ENCODE measurements at places on chromosomes 4 and X. TPM values are rescaled to one million over a fixed set of nuclear protein-coding genes. Genes with fewer than 3 reads are reported as not detected.

DNA sequence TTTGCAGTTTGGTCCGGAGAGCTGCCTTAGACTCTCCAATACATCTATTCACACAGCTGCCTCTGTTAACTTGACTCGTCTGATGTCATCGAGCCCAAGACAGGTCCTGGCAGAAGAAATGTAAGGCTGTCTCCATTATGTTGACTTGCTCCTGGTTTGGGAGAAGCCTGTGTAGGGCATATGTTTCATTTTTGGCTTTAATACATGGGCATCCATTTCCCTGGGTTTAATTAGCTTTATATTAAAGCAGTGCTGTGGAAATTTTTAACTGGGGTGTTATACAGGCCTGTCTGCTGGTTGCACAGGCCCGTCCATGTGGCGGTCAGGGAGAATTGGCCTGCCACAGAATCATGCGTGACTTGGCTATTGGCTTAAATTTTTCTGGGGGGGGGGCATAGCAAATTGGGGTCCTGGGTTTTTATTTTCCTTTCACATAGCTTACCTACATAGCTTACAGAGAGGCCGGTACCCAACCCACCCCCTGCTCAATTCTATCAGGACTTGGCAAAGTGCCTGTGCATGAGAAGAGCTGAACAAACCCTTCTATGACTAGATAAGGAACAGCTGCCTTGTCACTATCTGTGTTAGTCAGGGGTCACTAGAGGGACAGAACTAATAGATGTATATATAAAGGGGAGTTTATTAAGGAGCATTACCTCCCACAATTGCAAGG lies 123.5 kb upstream of the WDR1 start:
- H3K4me3 ChIP-seq = no peak overlapping the region
- H3K27me3 ChIP-seq = no peaks in the 10 kb centered on the region
- H3K27ac ChIP-seq = no peak overlapping the region
- DNase-seq = peak; percentile 6

GRCh38 chr4:45992728-45993127 lies 131.1 kb downstream of the GABRG1 start:
- H3K27ac ChIP-seq = no peak overlapping the region
- H3K4me1 ChIP-seq = no peaks in the 10 kb centered on the region
- no peaks in the 10 kb centered on the region for H3K36me3 ChIP-seq

DNA sequence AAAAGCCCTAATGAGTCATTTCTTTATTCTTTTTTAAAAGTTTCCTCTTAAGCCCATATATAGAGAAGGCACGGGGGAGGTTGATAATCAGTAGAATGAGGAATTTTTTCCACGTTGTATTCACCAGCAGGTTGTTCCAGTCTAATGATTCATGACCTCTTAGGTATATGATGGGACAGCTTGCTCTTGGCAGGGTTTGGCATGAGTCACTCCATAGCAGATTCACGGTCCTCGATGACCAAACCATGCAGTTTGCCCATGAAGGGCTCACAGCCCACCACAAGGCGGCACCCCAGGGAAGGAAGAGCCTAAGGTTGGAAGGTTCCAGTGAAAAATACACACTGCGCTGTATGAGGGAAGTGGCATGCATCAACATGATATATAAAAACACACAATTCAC lies 623.8 kb upstream of the DIPK2B start:
- no peak overlapping the region for H3K27ac ChIP-seq
- H3K27me3 ChIP-seq = no peaks in the 10 kb centered on the region
- H3K4me3 ChIP-seq = no peak overlapping the region
- no peaks in the 10 kb centered on the region for H3K36me3 ChIP-seq

DNA sequence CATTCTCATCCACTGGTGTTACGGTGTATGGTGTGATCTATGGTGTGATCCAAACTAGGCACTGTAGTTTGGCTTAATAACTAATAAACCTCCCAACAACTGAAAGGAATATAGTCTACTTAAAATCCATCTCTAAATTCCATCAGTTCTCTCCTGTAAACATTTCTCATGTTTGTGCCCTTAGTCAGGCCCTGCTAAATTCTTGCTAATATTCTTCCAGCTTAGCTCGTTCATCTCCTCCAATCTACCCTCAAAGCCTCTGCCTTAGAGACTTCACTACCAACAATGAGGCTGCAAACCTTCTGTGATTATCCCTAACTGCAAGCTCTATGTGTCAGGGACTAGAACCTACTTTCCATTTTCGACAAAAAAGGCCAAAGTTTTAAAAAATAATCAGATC lies 28.1 kb downstream of the ZAR1 start:
- H3K27ac ChIP-seq = no peak overlapping the region
- DNase-seq = no peak
- H3K4me3 ChIP-seq = no peak overlapping the region
- no peaks in the 10 kb centered on the region for H3K4me1 ChIP-seq

DNA sequence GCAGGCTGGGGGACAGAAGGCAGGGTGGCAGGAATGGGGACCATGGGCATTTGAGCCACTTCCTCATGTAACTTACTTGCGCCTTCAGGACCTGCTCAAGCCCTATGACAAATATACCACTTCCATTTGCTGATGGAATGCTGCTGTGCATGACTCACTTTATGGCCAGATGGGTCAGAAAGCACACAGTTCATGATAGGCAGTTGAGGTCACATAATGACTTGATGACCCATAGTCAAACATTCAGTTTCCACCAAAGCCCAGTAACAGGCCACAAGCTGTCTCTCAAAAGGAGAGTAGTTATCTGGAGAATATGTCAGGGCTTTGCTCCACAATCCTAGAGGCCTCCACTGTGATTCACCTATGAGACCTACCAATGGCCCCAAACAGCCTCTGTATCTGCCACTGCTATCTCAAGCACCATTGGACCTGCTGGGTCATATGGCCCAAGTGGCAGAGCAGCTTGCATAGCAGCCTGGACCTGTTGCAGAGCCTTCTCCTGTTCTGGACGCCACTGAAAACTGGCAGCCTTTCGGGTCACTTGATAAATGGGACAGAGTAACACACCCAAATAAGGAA lies 5.3 kb upstream of the PAPSS1 start:
- H3K4me3 ChIP-seq = no peak overlapping the region
- H3K27me3 ChIP-seq = peaks cover 2% of the 10 kb centered on the region
- DNase-seq = peak; percentile 59
- H3K4me1 ChIP-seq = no peaks in the 10 kb centered on the region

The AMER1 gene
- 5.1 TPM for polyA plus RNA-seq

- DNase-seq = no peak
- no peaks in the 10 kb centered on the region for H3K36me3 ChIP-seq
- no peak overlapping the region for H3K27ac ChIP-seq
- no peaks in the 10 kb centered on the region for H3K27me3 ChIP-seq
Measured at GRCh38 chrX:120773801-120774200, 101.9 kb downstream of the CT47B1 start.

- no peaks in the 10 kb centered on the region for H3K36me3 ChIP-seq
- H3K4me3 ChIP-seq = no peak overlapping the region
- H3K4me1 ChIP-seq = no peaks in the 10 kb centered on the region
- no peak for DNase-seq
Measured at GRCh38 chr4:40980318-40980883, 230.6 kb downstream of the NSUN7 start.

DNA sequence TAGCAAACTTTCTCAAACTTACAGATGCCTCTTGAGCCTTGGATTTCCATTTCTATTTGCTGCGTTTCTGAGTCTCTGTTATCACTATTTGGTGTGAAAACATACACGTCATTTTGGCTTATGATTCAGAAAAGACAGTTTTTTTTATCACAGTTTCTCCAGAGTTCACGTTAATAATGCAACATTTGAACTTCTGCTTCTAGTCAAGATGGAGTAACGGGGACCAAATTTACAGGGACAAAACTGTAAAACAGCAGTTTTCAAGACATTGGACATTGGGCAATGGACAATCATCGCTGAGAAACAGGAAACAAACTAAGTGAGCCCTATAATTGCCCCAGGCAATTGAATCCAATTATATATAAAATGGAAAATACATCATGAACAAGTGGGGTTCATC lies 36.2 kb upstream of the TASL start:
- H3K27ac ChIP-seq = no peak overlapping the region
- no peak overlapping the region for H3K4me3 ChIP-seq
- DNase-seq = no peak
- H3K27me3 ChIP-seq = no peaks in the 10 kb centered on the region
- peaks cover 2% of the 10 kb centered on the region for H3K4me1 ChIP-seq

The TMEM47 gene
- polyA plus RNA-seq = 8.9 TPM

DNA sequence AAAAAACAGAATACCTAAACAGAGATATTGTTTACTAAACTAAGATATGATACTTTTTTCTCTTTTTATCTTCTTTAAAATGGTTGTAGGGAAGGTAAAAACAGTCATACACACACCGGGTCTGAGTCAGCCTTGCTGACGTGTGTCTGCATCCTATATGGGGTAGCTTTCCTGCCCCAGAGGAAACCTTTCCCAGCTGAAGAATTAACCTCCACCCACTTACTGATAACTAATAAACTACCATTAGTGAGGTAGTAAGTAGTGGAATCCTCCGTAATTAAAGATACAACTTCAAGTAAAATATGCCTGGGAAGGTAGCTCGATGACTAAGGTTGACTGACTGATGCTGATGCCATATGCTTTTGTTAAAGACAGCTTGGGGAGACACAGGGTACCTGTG lies 312.2 kb downstream of the DCTD start:
- no peak overlapping the region for H3K4me3 ChIP-seq
- H3K27me3 ChIP-seq = no peaks in the 10 kb centered on the region
- H3K4me1 ChIP-seq = no peaks in the 10 kb centered on the region

DNA sequence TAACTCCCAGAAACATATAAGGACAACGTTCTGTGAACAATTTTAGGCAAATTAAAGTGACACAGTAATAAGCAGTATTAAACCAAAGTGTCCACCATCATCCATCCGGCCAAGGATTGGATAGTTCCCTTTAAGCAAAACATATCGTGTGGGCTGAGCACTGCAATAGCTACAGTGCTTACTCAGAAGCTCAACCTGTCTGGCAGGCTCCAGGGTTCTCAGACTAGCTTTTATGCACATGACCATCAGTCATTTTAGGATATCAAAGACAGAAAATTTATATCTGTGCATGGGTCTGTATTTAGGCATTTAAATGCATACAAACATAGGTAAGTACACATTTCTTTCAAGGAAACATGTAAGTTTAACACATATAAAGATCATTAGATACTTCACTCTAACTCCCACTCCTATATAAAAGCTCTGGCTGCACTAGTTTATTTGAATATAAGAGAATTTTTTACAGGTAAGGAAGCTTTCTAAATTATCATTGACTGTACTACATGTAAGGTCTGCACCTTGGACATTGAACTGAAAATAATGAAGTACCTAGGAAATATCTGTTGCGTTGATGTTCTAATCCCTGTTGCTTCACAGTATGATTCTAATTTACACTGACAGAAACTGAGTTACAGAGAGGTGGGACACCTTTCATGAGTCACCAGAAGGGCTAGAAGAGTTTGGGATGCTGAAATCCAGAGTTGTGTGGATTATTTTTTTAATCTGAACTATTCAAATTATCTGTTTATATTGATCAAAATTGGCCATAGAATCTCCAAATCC lies 67.6 kb downstream of the ELOVL6 start:
- no peaks in the 10 kb centered on the region for H3K27me3 ChIP-seq
- DNase-seq = no peak
- H3K4me1 ChIP-seq = peaks cover 45% of the 10 kb centered on the region

The JCHAIN gene
- 1.5 TPM for polyA plus RNA-seq

The BMX gene
- 1.9 TPM for polyA plus RNA-seq

DNA sequence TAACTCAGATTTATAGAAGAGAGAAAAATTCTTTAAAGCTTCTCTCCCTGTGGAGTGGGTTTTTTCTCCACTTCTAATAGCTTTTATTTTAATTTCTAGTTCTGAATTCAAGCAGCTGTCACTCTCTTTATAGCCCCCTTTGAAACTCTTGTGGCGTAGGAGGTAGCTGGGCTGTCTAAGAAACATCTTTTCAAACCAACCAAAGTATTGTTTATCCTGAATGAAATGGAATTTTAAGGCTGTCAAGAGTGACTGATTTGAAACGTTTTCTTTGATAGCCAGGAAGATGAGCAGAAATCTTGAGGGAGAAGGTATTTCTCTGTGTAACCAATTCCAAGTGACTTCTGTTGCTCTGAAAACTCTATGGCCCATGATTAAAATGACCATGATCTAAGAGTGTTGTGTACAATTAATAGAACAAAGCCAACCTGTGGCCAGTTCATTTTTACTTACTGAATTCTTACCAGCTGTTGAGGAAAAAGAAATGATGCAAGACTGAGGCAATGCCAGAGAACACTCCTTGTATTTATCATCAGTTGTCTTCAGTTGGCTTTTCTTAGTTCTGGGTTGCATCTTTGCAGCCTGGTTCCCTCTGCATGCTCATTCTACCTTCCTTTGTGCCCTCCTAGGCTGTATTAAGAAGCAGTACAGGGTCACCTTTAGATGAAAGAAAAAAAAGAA lies 298.4 kb downstream of the ARHGAP10 start:
- no peaks in the 10 kb centered on the region for H3K4me1 ChIP-seq
- H3K36me3 ChIP-seq = no peaks in the 10 kb centered on the region
- no peak for DNase-seq
- no peak overlapping the region for H3K27ac ChIP-seq
- no peaks in the 10 kb centered on the region for H3K27me3 ChIP-seq

- no peak overlapping the region for H3K4me3 ChIP-seq
- DNase-seq = no peak
- no peaks in the 10 kb centered on the region for H3K4me1 ChIP-seq
Measured at GRCh38 chr4:28444886-28445496, 1584.3 kb downstream of the STIM2 start.

DNA sequence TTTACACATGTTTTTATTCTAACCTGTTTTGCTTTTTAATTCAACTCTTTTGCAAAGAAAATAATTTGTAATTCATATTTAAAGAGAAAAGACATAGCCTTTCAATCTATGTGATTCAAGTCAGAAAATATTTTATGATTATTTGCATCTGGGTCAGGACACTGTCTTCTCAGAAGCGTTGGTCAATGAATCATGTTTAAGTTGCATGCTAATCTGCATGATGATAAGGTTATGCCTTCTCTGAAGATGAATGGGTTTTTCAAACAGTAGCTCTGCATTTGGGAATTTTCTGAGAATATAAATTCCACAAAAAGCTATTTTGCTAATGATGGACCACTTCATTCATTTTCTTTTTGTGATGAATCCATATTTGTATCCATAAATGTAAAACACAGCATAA lies 282.5 kb downstream of the TMA16 start:
- no peak overlapping the region for H3K27ac ChIP-seq
- no peak for DNase-seq
- H3K4me1 ChIP-seq = no peaks in the 10 kb centered on the region
- H3K4me3 ChIP-seq = no peak overlapping the region

DNA sequence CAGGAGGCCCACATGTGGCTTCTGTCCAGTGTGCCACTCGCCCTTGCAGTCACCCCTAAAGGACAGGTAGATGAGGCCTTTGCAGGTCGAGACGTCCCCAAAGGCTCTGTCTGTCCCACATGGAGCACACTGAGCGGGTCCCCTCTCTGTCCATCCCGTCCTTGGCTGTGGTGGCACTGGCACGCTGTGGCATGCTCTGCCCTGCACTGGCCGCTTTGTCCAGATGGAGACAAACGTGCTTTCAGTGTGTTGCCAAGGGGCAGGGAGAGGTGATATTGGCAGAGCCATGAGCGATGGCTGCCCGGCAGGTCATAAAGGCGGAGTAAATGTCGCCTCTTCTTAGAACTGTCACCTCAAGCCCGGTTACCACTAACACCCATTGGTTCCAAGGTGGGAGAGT lies 86.9 kb upstream of the CLDN34 start:
- H3K27me3 ChIP-seq = no peaks in the 10 kb centered on the region
- peaks cover 2% of the 10 kb centered on the region for H3K36me3 ChIP-seq
- no peak overlapping the region for H3K4me3 ChIP-seq
- no peak overlapping the region for H3K27ac ChIP-seq

- H3K27ac ChIP-seq = no peak overlapping the region
- DNase-seq = no peak
- no peak overlapping the region for H3K4me3 ChIP-seq
- H3K4me1 ChIP-seq = no peaks in the 10 kb centered on the region
- H3K27me3 ChIP-seq = no peaks in the 10 kb centered on the region
Measured at GRCh38 chr4:60648774-60649173, 551.4 kb upstream of the ADGRL3 start.

The RS1 gene
- 0.03 TPM for polyA plus RNA-seq
